Stimulated activated CD4-positive, alpha-beta T cell treated with anti-CD3 and anti-CD28 coated beads, Interleukin-4, amount 100 ng/mL, for 4 hours (primary cell): ENCODE measurements at places on chromosomes 7 and 10.

DNA sequence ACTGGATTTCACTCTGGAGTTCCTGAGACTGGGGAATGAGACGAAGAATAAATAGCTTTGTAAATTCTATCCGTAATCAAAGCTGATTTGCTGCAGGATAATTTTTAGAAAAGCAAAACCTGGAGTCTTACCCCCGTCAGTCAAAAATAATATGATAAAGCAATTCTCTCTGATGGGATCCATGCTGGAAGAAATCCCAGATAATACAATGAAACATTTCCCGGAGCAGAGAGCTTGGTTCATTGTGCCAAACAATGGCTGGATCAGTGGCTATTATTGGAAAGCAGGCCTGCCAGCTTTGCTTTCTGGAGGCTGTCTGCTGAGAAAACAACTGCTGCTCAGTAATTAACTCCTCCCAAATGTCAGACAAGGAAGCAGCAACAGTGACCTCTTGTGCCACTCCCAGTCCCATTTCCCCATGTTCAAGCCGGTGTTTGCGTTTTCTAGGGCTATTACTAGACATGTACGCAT is 609.4 kb upstream of the PCDH15 start:
- DNase-seq = no peak

- DNase-seq = no peak
These were observed 98.1 kb downstream of the DPY19L1 start for GRCh38 chr7:34939175-34939574.

- no peak for DNase-seq
These were observed 244.0 kb upstream of the CXCL12 start for GRCh38 chr10:44628921-44629320.

DNA sequence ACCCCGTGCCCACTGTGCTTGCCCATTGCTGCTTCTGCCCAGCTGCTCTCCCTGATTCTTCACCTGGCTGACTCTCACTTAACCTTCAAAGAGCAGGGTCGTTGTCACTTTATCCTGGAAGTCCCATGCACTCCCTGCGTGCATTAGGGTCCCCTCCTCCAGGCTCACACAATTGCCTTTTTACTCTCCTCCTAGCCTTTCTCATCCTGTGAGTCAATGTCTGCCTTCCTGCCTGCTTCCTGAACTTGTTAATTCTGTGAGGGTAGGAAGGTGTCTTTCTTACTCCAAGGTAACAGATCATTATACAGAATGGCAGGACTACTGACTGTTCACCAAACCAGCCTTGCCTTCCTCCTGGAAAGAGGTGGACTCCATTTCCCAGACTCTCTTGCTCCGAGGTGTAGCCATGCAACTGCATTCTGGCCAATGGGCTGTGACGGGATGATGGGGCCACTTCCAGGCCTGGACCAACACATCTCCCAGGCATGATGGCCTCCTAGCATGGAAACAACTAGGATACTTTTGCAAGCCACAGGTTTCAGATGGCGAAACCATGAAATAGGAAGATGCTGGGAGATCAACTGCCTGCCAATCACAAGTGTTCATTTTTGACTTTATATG is 54.7 kb downstream of the ARHGAP22 start:
- no peak for DNase-seq

DNA sequence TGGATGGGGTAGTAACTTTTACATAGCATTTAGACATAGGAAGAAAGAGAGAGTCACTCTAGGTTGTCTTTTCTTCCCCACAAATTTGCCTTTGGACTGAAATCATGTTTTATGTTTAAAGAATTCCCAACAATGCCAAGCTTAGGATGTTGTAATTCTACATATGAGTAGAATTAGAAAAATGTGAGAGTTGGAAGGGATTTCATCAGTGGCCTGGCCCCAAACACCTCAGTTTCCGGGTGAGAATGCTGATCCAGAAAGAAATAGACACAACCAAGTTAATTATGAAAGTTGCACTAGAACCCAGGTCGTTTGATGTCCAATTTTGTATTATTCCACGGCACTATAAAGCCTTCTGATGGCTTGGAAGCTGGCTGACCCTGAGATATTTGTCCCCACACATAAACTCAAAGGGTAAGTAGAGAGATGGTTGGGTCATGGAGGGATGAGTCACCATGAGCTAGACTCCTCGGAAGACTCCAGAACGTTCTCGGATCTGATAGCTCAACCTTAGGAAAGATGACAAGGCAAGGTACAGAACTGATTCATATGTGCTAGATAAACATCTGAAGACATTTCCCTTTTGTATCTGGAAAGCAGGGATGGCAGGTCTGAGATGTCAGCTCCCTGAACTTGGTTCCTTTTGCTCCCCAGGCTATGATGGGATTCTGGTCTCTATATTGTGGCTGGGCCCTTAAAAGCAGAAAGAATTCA is 48.8 kb upstream of the SLC35B4 start:
- DNase-seq = no peak

DNA sequence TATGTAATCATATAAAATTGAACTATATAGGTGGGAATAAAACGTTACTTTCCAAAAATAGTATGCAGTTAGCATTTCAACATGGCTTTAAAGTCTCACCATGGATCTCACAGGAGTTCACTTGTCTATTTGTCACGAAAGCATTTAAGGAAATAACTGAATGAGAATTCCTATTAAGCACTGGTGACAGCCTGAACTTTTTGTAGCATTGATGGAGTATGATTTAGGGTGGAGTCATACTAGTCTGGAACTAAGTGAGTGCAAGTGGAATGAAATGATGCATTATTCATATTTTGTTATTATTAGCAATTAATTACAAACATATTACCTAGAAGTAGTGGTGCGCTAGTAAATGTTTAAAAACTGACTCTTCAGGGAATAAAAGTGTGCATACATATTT is 26.0 kb upstream of the HIBADH start:
- no peak for DNase-seq

- DNase-seq = no peak
These were observed 33.4 kb downstream of the PARD3 start for GRCh38 chr10:34781711-34782110.
